Stimulated activated CD8-positive, alpha-beta memory T cell treated with anti-CD3 and anti-CD28 coated beads, Interleukin-15, amount 100 ng/mL, for 24 hours (primary cell): ENCODE measurements at places on chromosomes 2 and 18.

DNA sequence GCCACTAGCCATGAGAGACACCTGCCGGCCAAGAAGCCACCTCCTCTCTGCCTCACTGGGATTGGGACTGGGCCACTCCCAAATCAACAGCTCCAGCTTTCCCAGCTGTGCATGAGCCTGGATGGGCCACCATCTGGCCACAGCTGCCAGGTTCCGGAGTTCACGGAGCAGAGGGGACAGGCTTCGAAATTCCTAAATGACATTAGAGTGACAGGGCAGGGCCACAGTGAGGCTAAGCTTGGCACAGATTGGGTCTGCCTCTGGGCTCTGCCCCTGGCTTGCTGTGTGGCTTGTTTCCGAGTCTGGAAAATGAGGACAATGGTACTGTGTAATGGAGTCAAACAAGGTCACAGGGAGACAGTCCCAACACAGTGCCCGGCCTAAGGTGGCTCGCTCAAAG, 6.5 kb downstream of the DIPK1C start:
- DNase-seq = no peak

- no peak for DNase-seq
Measured at GRCh38 chr2:203582468-203582867, 47.4 kb upstream of the RAPH1 start.

DNA sequence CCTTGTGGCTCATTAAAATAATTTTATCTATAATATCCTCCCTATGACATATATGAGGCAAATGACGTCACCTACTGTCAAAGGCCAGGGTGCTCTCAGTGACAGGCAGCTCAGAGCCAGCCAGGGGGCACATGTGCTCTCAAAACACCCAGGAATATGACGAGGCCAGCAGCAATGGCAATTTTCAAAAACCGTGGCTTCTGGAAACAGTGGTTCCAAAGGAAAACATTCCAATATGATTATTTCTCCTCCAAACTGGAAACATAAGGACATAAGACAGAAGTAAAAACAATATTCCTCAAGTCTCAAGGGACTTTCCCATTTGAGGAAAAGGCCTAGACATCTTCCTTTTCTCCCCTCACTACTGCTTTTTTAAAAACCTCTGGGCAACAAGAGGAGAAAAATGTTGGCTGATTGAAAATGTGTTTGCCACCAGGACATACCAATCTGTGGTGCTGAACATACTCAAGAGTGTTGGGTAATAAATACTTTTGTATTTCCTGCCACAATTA, 40.8 kb downstream of the RNF152 start:
- DNase-seq = no peak

DNA sequence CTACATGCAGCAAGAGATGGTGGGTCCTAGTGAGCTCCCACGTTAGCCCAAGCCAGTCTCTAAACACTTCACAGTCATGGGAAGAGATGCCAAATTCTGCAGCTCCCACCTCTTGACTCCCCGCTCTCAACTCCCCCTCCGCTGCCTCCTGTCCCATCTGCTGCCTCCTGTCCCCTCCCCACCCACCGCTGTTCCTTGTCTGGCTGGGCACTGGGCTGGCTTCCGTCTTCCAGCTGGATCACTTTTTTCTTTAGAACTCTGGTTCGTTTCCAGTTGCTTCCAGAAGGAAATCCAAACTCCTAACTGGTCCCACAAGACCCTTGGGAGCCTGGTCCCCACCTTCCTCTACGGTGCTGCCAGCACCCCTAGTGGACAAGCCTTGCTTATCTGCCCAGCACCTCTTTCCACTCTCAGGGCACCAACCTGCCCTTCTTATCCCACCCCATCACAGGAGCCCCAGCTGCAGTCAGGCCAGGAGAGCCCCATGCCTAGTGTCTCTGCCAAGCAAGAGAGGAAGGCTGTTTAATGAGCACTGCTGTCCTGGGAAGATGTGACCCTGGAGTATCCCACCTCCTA, 12.1 kb upstream of the TWIST2 start:
- no peak for DNase-seq

DNA sequence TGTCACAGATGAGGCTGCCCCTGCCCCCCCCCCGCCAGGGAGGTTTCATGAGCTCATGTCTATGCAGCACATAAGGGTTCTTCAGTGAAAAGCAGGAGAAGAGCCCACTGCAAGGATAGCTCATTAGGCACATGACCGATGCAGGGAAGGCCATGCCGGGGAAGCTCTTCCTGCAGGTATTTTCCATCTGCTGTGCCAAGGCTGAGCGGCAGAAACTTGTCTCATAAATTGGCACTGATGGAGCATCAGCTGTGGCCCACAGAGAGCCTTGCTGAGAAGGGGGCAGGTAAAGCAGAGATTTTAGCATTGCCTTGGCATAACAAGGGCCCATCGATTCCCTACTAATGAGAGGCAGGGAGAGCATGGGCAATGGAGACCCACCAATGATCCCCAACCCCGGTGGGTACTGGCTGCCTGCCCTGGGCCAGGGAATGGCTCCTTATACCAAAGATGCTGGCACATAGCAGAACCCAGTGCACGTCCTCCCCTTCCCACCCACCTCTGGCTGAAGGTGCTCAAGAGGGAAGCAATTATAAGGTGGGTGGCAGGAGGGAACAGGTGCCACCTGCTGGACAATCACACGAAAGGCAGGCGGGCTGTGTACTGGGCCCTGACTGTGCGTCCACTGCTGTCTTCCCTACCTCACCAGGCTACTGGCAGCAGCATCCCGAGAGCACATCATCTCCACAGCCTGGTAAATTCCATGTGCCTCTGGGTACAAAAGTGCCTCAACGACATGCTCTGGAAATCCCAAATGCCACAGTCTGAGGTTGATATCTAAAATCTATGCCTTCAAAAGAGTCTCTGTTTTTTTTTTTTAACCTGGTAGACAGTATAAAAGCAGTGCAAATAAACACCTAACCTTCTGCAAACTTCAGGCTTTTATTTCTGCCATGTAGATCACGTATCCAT, 41.4 kb downstream of the STEAP3 start:
- DNase-seq = no peak

DNA sequence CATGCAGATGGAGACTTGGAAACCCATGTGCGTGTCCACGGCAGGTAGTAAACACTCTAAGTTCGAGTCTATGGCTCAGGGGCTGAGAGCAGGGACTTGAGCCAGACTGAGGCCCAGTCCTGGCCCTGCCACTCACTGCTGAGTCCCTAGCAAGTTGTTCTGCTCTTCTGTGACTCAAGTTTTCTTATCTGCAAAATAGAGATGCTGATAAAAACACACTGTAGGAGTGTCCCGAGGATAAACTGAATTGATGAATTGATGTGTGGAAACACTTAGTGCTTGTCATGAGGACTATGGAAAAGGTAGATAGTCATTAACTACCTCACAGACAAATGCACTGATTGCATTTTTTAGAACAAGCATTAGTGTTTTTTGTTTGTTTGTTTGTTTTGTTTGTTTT, 73.2 kb downstream of the BOLA3 start:
- no peak for DNase-seq

DNA sequence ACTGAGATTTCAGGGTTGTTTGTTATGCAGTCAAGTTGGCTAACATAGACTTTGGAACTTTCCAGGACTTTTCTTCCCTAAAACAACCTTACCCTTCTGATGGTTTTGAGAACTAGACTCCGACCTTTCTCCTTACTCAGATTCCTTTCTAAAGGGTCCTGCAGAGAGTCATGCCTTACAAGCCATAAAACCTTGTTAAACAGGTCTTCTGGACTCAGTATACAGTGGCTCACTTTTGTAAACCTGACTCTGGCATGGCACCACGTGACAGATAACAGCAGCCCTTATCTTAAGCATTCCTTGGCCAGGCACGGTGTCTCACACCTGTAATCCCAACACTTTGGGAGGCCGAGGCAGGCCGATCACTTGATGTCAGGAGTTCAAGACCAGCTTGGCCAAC, 253.2 kb upstream of the RAB6C start:
- no peak for DNase-seq

GRCh38 chr2:135091681-135092080, 39.6 kb downstream of the RAB3GAP1 start:
- DNase-seq = no peak

- no peak for DNase-seq
Measured at GRCh38 chr2:170824526-170825015, 7.9 kb downstream of the GAD1 start.

DNA sequence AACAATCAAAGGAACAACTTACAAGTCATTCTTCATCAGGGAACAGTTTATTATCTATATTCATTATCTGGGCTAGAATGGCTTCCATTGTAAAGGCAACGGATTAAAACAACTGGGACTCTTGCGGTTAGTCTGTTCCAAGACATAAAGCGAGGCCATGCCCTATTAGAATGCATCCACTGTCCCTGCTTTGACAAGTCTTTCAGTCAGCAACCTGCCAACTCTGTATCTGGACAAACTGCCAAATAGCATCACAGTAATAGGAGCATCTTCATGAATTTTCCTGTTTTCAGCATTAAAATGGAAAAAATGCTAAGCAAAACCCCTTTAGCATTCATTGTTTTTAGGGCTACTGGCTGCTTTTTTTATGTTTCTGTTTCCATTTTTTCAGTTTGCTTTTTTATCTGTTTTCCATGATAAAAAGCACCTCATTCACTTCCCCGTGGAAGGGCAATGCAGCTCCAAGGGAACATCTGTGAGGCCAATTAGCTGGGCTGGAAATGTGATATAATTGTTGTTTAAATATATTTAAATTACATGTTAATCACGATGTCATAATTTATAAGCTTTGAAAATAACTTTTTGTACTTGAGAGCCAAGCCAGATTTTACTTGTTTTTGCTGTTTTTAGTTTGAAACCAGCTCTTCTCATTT, 834.3 kb downstream of the CPS1 start:
- DNase-seq = no peak

DNA sequence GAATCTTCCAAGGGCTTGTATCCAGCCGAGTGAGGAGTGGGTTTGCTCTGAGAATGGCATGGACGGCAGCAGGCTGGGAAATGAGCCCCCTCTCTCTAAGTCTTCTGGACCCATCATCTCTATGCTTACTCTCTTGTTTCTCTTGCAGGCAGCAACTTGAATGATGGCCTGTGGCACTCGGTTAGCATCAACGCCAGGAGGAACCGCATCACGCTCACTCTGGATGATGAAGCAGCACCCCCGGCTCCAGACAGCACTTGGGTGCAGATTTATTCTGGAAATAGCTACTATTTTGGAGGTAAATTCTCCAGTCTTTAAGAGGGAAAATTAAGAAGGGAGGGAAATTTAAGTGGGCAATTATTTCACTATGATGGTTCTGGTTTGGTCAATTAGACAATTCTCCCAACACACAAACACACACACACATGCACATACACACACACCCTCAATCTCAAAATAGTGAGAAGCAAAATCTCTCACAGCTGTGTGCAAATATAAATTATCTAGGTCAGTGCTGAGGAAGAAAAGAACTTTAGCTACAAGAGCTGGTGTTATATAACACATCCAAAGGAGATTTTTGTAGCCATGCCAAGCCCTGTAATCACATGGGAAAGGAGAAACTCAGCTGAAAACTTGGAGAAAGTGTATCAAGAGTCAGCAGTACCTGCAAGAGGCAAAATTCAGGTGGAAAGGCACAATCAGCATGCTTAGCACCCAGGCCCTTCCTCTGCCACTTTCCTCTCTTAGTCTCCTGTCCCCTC, 499.2 kb downstream of the CNTNAP5 start:
- DNase-seq = no peak

DNA sequence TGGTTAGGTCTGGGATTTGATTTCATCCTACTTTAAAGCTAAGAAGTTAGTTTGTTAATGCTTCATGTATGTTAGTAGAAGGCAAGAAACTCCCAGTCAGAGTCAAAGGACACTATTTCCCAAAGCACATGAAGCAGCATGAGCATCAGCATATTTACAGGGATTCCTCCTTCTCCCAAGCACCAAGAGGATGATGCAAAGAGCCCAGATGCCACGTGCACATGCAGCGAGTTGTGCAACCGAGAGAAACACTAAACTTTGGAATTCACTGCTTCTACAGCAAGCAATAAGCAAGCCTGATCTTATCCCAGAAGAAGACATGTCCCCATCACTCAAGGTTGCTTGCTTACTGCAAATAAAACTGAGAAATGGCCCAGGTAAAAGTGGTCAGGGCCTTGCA, 32.5 kb downstream of the CPO start:
- no peak for DNase-seq

DNA sequence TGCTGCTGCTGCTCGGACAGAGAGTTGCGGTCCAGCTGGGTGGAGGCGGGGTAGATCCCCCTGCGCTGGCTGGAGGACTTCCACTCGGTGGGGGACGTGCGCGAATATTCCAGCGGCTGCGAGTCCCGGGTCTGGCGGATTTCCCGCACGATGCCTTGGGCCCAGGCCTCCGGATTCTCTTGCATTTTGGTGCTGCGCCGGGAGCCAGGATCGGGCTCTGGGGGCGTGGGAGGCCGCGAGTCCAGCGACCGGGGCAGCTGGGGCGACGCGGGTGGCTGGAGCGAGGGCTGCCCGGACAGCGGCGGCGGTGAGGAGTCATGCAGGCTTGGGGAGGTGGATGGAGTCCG, 4.8 kb downstream of the NT5C1B start:
- no peak for DNase-seq

DNA sequence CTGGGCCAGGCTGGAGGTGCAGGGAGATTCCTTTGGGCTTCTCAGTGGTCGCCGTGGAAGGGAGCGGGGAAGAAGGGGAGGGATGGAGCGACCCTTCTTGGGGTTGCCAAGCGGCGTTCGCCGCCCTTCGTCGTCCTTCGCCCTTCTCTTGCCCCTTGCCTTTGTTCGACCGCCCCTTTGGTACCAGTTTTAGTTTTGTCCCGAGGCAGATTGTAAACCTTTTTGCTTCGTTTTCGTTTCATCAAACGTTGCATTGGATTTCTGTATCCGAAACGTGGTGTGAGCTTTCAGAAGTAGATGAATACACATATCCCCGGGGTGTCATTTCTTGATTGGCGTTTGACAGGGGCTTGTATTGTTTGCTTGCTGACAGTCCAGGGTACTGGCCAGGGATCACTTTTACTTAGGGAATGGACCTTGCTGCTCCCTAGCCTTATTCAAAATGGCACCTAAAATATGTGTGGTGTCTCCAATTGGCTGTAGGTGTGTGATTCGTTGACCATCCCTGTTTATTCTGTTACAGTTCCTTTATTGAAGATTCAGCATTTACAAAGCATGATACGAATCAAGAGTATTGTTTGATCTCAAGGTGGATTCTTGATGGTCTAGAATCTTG, 788 bp downstream of the USP14 start:
- no peak for DNase-seq

GRCh38 chr18:32310101-32310500, 120.3 kb downstream of the MEP1B start:
- no peak for DNase-seq

DNA sequence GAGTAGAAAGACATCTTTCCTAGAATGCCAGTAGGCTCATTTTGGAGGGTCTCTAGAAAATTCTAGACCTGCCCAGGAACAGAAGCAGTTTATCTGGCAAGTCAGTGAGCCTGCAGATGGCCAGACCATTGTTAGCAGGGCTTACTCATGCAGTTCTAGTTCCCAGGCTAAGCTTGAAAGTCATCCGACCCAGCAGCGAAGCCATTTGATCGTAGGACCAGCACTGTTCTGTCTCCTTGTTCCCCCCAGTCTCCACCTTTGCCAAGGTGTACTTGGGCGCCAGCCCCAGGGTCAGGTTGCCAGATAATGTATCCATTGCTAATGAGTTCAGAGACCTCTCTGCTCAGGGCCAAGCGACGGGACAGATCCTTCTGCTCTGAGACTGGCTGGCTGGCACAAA, 70.1 kb downstream of the EPAS1 start:
- DNase-seq = no peak
